ENCODE measurements at places on chromosomes 2 and 18.

DNA sequence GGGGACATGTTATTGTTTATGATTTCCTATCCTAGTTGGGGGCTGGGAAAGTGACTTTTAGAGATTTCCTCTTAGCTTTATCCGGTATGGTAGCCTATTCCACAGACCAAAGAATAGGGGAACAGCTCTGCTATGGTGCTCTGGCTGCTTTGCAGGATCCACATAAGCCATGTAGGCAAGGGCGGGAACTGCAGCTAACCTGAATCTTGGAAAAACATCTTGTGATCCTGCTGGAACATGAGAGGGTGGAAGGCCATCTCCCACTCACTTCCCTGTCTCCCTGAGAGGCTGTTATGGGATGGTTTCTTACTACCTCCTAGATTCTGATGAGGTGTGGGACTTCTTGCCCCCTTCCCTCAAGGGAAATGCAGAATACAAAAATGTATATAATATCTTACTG, 2.0 kb upstream of the DARS1 start:
- no peak for DNase-seq

DNA sequence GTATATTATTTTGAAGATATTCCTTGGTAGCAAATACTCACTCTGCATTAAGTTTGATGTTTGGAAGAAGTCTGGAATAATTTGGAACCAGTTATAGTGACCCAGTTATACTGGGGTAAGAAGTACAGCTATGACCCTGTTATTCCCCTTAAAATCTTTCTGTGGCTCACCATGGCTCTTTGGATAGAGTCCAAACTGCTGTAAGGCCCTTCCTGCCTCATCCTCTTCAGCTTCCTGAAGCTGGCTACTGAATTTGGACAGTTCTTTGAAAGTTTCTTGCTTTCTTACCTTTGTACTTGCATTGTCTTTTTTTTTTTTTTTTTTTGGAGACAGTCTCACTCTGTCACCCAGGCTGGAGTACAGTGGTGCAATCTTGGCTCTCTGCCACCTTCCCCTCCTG, 85.6 kb downstream of the ABI2 start:
- no peak for DNase-seq

DNA sequence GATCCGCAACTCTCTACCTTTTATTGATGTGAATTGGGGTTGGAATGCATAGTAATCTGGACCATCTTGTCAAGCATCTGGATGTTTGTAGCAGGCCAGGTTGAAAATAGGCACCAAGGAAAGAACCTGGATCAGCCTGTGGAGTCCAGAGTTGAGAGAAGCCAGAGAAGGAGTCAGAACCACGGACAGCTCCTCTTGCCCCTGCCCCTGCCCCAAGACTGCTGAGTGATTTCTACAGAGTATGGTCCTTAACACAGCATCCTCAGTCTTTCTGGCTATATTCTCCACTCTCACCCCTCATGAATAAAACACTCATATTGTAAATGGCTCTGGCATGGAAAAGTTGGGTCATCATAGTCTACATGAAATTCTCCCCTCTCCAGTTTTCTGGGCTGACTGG, 154.6 kb downstream of the LOXHD1 start:
- DNase-seq = peak; percentile 19

DNA sequence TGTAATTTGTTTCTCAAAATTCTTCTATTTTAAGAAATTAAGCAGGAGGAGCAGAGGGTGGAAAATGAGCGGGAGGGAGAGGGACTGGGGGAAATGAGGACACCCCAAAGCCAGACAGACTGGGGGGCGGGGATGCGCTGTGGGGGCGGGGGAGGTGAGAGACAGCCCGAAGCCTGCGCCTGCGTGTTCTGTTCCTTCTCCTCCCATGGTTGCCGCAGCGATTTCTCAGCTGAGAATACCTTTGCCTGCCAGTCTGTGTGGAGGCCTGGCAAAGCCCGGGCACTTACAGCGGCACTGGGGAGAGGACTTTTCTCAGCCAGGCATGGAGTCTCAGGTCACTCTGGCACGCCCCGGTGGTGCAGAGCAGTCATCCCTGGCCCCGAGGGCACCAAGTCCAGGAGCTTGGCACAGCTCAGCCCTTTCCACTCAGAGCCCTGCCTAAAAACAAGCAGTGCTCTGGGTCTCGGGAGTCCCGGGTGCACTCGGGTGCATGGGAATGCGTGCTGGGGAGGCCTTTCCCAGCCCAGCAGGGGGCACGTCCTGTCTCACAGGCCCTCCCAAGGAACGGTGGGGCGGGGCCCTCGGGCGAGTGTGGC, 289.3 kb upstream of the HS6ST1 start:
- no peak for DNase-seq

- no peak for DNase-seq
Measured at GRCh38 chr2:40741532-40741931, 289.6 kb upstream of the SLC8A1 start.

GRCh38 chr2:16478434-16479210, 187.0 kb downstream of the CYRIA start:
- DNase-seq = peak; percentile 9

DNA sequence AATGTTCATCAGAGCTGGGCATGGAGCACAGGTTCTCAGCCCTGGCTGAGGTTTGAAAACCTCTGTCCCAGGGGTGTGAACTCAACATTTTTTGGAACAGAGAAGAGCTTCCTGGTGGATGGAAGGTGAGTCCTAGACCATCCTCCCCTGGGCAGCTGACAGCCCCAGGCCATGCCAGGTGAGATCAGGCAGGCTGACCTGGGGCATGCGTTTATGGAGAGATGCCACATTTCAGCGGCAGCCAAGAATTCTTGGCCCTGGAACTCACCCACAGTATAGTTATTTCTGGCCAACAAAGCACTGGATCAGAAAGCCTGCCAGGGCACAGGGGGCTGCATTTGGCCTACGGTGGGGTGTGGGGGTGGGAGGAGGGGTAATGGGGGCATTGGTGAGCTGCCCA, 83.8 kb downstream of the EDAR start:
- no peak for DNase-seq

GRCh38 chr2:84958135-84959059, 12.6 kb upstream of the KCMF1 start:
- DNase-seq = peak; percentile 98

- DNase-seq = no peak
Measured at GRCh38 chr18:43665105-43665788, 388.0 kb upstream of the SYT4 start.

- no peak for DNase-seq
Measured at GRCh38 chr2:39938035-39938835, 159.2 kb upstream of the THUMPD2 start.

- DNase-seq = no peak
Measured at GRCh38 chr2:102129951-102130646, 12.4 kb upstream of the IL1R1 start.

GRCh38 chr2:159186462-159186861, 100.0 kb downstream of the WDSUB1 start:
- DNase-seq = no peak

GRCh38 chr2:109253217-109253616, 124.2 kb downstream of the SH3RF3 start:
- no peak for DNase-seq

DNA sequence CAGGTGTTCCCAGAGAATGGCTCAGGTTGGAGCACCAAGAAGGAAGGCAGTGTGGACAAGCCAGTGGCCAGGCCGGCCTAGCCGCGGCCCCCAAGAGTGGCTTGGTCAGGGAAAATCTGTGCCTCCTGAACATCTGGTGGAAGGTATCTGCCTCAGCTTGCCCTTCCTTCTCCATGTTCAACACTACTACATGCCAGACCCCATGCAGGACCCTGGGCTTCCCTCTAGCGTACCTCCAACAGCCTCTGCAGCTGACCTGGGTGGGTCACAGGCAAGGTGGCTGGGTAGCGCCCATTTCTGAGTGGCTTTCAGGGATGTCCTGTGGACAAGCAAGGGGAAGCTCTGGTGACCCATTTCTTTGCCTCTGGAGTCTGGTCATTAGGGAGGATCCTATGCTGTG, 7.7 kb downstream of the WNT10A start:
- no peak for DNase-seq

Measured in DMS53 (cell line).